Type B pancreatic cell (in vitro differentiated cells): ENCODE measurements at places on chromosomes 1 and 21.

- no peak for DNase-seq
Observed at GRCh38 chr1:178354816-178355215, 141.9 kb downstream of the CLEC20A start.

DNA sequence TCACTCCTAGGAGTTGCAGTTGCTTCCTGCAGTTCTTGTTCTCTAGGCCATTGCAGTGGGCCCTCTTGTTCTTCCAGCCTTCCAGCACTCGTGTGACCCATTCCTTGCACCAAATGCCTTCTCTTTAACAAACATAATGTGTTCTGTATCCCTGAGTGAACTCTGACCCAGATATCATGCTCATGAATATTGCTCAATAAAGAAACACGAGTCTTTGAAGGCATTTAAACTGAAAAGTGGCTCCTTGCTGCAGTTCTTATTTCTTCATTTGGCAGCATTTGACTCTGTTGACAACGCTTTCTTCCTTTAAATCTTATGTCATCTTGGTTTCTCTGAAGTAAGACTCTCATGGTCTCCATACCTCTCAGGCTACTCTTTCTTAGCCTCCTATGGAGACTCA lies 100.7 kb upstream of the PDE4B start:
- DNase-seq = no peak

DNA sequence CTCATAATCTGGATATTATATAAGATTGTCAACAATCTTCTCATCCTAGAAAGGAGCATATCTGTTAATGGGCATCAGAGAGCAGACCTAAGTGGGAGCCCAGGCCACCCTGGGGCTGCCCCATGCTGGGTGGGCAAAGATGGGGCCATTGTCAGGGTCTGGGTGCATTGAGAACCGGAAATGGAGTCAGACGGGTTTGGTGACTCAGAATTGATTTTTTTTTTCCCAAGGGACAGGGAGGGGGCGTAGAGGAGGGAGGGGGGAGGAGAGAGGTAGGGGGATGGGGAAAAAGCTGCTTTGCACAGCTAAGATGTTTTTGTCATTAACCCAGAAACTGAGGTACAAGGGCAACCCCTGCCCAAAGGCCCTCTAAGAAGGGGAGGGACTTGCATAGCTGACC lies 1.3 kb downstream of the ATXN7L2 start:
- DNase-seq = no peak

GRCh38 chr1:24915816-24916602 lies 14.1 kb downstream of the RUNX3 start:
- DNase-seq = no peak

DNA sequence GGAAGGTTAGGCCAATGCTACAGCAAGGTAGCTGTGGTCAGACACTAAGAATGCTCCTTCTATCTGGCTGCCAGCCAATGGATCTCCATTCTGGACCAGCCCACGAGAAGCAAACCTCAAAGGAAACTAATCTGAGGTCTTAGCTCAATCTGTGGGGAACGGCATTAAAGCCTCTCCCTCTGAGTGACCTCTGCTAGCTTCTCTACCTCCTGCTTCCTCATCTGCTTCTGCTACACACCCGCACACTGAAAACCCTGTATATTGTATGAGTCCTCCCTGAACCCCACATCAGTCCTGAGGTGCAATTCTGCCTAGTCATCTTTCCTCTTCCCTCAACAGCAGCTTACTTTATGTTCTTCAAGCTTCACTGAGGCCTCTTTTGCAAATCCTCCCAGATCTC lies 6.9 kb upstream of the GALE start:
- no peak for DNase-seq

GRCh38 chr1:33433509-33434362 lies 2.8 kb upstream of the PHC2 start:
- no peak for DNase-seq
